OCI-LY7 (cell line): ENCODE measurements at places on chromosomes 4 and X. TPM values are rescaled to one million over a fixed set of nuclear protein-coding genes. Genes with fewer than 3 reads are reported as not detected.

DNA sequence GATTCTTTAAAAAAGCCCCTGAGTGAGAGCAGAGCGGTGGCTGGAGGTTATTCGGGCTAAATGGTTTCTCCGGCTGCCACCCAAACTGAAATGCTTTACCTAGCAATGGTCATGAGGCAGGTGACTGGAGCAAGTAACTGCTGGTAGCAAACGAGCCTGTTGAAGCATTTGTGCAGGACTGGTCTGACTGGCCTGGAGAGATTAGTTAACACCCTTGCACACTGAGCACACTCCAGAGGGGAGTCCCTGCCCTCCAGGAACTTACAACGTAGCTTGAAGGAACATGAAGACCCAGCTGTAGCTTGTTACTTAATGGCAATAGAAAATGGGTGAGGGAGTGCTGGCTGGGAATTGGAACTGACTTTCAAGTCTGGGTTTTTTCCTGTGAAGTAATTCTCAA lies 40.4 kb downstream of the CCNG2 start:
- no peak for DNase-seq

DNA sequence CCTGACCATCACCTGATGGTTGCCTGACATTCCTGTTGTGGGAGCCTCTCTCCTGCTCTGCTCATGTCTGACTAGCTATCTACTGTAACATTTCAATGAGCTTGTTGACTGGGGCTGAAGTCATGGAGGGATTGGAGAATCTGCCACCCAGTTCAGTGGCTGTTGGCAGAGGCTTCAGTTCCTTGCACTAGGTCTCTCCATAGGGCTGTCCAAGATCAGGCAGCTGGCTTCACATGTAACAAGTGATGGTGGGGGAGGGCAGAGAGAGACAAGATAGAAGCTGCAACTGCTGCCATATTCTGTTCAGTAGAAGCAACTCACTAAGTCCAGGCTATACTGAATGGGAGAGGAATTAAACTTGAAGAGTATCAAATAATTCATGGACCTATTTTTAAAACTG lies 14.1 kb upstream of the CCNI start:
- no peak for DNase-seq

WDR45 gene
- total RNA-seq, result 46.2 and 48.7 TPM in 2 replicates

DNA sequence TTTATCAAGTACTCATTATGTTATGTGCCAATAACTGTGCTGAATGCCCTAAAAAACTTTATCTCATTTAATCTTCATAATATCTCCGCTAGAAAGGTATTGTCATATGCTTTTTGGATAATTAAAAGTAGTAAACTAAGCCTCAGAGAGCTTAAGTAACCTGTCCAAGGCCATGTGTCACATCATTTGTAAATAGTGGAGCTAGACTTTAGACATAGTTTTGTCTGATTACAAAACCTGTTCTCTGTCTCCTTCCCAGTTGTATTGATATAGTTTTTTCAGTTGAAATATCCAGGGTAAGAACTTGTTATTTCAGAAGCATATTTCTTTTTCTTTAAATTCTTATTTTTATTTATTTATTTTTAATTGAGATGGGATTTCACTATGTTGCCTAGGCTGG lies 66.7 kb downstream of the TENM3 start:
- no peak for DNase-seq

DNA sequence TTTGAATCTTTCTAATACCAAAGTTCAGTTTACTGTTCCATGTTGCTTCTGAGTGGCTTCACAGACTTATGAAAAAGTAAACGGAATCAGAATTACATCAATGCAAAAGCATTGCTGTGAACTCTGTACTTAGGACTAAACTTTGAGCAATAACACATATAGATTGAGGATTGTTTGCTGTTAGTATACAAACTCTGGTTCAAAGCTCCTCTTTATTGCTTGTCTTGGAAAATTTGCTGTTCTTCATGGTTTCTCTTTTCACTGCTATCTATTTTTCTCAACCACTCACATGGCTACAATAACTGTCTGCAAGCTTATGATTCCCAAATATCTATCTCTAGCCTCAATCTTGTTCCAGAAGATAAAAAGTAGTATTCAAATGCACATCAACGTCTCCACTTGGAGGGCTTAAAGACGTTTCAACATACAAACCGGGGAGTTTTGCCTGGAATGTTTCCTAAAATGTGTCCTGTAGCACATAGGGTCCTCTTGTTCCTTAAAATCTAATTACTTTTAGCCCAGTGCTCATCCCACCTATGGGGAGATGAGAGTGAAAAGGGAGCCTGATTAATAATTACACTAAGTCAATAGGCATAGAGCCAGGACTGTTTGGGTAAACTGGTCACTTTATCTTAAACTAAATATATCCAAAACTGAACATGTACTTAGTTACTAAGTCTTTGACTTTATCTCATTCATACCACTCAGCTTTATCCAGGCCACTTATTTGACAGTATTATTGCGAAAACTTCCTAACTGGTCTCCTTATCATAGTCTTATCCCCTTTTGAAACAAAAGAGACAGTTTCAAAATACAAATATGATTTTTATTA lies 3.6 kb upstream of the AFP start:
- no peak for DNase-seq

- peak; percentile 38 for DNase-seq
Measured at GRCh38 chr4:138522366-138522765, 280.2 kb upstream of the SLC7A11 start.

- no peak for DNase-seq
Measured at GRCh38 chrX:148385471-148385870, 114.9 kb upstream of the AFF2 start.

SHOX gene
- total RNA-seq, result not detected in 2 replicates

- DNase-seq, result no peak
Measured at GRCh38 chrX:69102612-69103194, 62.5 kb downstream of the PJA1 start.

- DNase-seq, result peak; percentile 8
Measured at GRCh38 chrX:115650916-115651315, 89.9 kb downstream of the PLS3 start.

VEGFC gene
- total RNA-seq, result not detected in 2 replicates

MAPK10 gene
- 26.0 and 32.0 TPM in 2 replicates for total RNA-seq

- no peak for DNase-seq
Measured at GRCh38 chrX:66635360-66635759, 3.5 kb downstream of the EDA2R start.

- no peak for DNase-seq
Measured at GRCh38 chr4:53055716-53056403, 193.7 kb downstream of the RASL11B start.
